Thyroid gland (tissue), 4 donors: ENCODE measurements at places on chromosomes 7 and 10. TPM values are rescaled to one million over a fixed set of nuclear protein-coding genes. Genes with fewer than 3 reads are reported as not detected.

Gene TMEM213
- total RNA-seq = not detected

DNA sequence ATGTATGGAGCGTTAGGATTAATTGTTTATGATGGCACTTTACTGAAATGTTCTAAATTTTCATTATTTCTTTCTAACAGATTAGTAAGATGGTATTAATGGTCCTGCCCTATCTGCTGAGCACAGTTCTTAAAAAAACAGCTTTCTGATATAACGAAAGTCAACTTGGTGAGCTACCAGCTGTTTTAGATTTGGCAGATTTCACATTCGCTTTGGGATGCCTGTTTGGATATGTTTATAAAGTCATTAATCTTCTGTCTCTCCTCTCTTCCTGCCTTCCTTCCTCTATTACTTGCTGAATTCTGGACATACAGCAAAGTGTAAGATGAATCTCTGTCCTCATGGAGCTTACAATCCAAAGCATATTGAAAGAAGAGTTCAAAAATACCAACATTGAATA lies 396.8 kb upstream of the LRGUK start:
- no peak overlapping the region for H3K27ac ChIP-seq
- no peak overlapping the region for H3K4me3 ChIP-seq

DNA sequence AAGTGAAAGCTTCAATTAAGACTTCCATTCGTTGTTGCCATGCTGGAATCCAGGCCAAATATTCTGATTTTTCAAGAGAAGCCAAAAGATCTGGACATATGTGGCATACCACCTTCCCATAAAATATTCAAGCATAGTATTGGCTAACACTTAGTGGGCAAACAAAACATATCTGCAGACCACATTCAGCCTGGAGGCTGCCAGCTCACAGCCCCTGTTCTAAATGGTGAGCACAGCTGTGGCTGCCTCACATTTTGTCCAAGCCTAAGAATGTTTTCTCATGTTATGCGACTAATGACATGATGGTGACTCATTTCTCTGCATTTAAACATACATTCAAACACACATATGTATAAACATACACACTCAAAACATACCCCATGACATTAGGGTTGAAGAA lies 10.6 kb upstream of the CALU start:
- no peaks in the 10 kb centered on the region for H3K36me3 ChIP-seq
- H3K4me3 ChIP-seq = no peak overlapping the region
- no peaks in the 10 kb centered on the region for H3K4me1 ChIP-seq
- no peak overlapping the region for H3K27ac ChIP-seq
- no peaks in the 10 kb centered on the region for H3K27me3 ChIP-seq

GRCh38 chr7:108415821-108416536 lies 40.3 kb downstream of the NRCAM start:
- H3K4me1 ChIP-seq = peaks cover 6% of the 10 kb centered on the region
- H3K4me3 ChIP-seq = no peak overlapping the region
- H3K36me3 ChIP-seq = no peaks in the 10 kb centered on the region
- H3K27me3 ChIP-seq = no peaks in the 10 kb centered on the region

GRCh38 chr10:118911363-118911762 lies 118.2 kb upstream of the NANOS1 start:
- H3K4me1 ChIP-seq = peaks cover 6% of the 10 kb centered on the region
- no peaks in the 10 kb centered on the region for H3K36me3 ChIP-seq
- no peak for DNase-seq
- H3K27ac ChIP-seq = no peak overlapping the region
- no peaks in the 10 kb centered on the region for H3K27me3 ChIP-seq

Gene ABCF2
- total RNA-seq = 33.3 TPM

Gene GBX1
- total RNA-seq = not detected

DNA sequence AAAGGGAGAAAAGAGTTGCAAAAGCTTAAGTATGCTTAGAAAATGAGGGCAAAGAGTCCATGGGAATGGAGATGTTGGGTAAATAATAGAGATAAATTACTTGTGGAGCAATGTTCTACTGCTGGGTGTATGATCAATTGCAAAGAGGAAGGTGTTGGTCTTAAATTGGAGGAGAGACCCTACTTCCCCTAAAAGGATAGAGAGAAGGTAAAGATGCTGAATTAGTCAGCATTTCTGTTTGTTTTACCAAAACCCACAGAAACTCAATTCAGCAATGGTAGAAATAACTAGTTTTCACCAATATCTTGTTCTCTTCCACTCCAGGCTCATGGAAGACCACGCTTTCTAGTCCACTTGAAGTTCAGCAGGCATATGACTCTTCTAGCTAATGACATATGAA lies 32.1 kb downstream of the ASB4 start:
- H3K4me3 ChIP-seq = no peak overlapping the region
- H3K4me1 ChIP-seq = no peaks in the 10 kb centered on the region
- no peaks in the 10 kb centered on the region for H3K27me3 ChIP-seq
- no peak overlapping the region for H3K27ac ChIP-seq
- DNase-seq = no peak

Gene TRIM50
- 1.5 TPM for total RNA-seq

- no peak overlapping the region for H3K4me3 ChIP-seq
- H3K27ac ChIP-seq = no peak overlapping the region
- DNase-seq = no peak
- H3K4me1 ChIP-seq = peaks cover 17% of the 10 kb centered on the region
- H3K36me3 ChIP-seq = no peaks in the 10 kb centered on the region
- no peaks in the 10 kb centered on the region for H3K27me3 ChIP-seq
Measured at GRCh38 chr10:48983648-48984351, 44.2 kb upstream of the LRRC18 start.

DNA sequence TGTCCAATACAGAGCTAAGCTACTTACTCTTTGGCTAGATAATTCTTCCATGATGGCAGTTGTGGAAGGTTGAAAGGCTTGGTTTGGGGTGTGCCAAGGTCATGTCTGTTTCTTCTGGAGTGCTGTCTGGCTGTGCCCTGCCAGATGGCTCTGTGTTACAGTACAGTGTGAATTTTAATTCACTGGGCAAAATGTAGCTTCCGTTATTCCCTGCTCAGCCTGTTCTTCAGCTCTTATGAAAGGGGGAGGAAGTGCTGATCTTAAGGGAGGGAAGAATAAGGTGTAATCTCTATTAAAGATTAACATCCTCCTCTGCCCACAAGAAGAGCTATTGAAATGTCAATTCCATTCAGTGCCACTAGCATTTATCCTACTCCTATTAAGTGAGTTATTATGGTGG lies 52.2 kb downstream of the SND1 start:
- no peak overlapping the region for H3K4me3 ChIP-seq
- no peaks in the 10 kb centered on the region for H3K4me1 ChIP-seq
- peaks cover 38% of the 10 kb centered on the region for H3K36me3 ChIP-seq

Gene GPR15LG
- not detected for total RNA-seq

DNA sequence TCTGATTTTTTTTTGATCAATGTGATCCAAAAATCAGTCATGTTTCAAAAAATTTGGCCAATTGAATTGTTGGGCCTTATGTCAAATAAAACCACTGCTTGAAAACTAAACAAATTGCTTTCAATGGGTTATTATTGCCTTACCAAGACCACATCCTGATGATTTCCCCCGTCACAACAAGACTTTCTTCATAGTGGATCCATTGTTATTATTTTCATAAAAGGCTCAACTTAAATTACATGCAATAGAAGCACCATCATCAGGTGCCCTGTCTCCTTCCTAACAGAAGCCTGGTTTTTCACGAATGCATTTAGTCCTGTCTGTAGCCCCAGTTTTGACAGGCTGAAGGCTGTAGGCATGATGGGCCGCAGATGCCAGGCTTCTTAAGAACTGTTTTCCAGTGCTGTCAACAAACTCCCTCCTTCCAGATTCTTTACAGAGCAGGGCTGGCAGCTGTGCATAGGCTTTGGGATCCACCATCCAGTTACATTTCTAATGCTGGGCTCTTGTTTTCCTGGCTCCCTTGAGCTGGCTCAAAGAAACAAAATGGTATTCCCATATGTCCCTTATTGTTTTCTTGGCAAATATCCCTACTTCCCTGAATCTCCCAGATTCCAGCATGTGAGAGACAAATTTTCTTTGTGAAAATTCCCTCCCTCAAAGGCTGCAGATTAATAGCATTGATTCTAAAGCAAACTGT lies 302.0 kb downstream of the TWIST1 start:
- no peaks in the 10 kb centered on the region for H3K27me3 ChIP-seq
- DNase-seq = no peak
- H3K36me3 ChIP-seq = no peaks in the 10 kb centered on the region

Gene BBS9
- 59.2 TPM for total RNA-seq

- H3K27ac ChIP-seq = no peak overlapping the region
- no peaks in the 10 kb centered on the region for H3K36me3 ChIP-seq
- DNase-seq = no peak
- peaks cover 11% of the 10 kb centered on the region for H3K4me1 ChIP-seq
- no peak overlapping the region for H3K4me3 ChIP-seq
Measured at GRCh38 chr10:78450807-78451485, 417.3 kb downstream of the RPS24 start.

GRCh38 chr10:97849687-97850402 lies at the start of gene GOLGA7B:
TSS of gene GOLGA7B (plus strand) at chr10:97849843. CDS start at chr10:97850304, 461 bp downstream.
- no peaks in the 10 kb centered on the region for H3K27me3 ChIP-seq
- DNase-seq = peak; percentile 61
- H3K36me3 ChIP-seq = no peaks in the 10 kb centered on the region

Gene NUPR2
- 26.3 TPM for total RNA-seq

- no peak overlapping the region for H3K4me3 ChIP-seq
- no peaks in the 10 kb centered on the region for H3K36me3 ChIP-seq
- H3K27ac ChIP-seq = no peak overlapping the region
- DNase-seq = no peak
- H3K27me3 ChIP-seq = no peaks in the 10 kb centered on the region
- no peaks in the 10 kb centered on the region for H3K4me1 ChIP-seq
Measured at GRCh38 chr7:84803979-84804378, 382.9 kb downstream of the SEMA3D start.

Gene CDK6
- total RNA-seq = 18.5 TPM

Gene SUN3
- not detected for total RNA-seq

Gene TRIL
- total RNA-seq = 9.7 TPM

DNA sequence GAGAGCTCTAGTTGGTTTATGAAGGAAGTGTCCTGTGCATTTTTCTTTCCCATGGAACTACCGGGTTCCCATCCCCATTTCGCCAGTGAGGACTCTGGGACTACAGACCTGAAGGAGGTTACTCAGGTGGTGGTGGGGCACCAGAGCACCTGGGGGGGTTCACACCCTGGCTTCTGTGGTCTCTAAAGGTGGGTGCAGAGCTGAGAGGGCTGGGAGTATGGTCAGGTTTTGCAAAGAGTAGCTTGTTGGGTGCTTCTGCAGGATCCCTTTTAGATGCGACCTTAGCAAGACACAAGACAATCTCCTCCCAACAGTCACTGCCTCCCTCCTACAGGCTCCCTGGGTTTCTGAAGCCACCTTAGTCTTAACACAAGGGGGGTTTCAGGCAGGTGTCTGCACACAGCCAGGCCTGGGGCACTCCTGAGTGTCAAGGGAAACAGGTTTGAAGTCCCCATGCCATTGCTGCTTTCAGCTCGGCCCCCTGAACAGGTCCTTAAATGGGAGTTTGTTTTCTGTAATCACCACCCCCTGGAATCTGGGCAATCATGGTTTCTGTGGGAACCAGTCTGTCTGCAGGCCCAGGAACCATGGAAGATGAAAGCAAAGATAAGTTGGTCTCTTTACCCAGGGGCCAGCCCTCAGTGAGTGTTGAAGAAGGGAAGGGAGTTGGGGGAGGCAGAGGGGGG lies 9.9 kb upstream of the CXCL12 start:
- DNase-seq = no peak
- no peak overlapping the region for H3K4me3 ChIP-seq
- H3K4me1 ChIP-seq = peaks cover 10% of the 10 kb centered on the region
- no peaks in the 10 kb centered on the region for H3K27me3 ChIP-seq
- no peak overlapping the region for H3K27ac ChIP-seq

Gene MPP7
- 27.1 TPM for total RNA-seq

- H3K27me3 ChIP-seq = no peaks in the 10 kb centered on the region
- H3K36me3 ChIP-seq = no peaks in the 10 kb centered on the region
- H3K4me3 ChIP-seq = no peak overlapping the region
- DNase-seq = no peak
- no peak overlapping the region for H3K27ac ChIP-seq
Measured at GRCh38 chr7:132869166-132869861, 212.6 kb downstream of the CHCHD3 start.

GRCh38 chr10:96505150-96506136 lies 8.3 kb downstream of the TLL2 start:
- H3K4me1 ChIP-seq = no peaks in the 10 kb centered on the region
- no peaks in the 10 kb centered on the region for H3K27me3 ChIP-seq
- DNase-seq = no peak
- H3K36me3 ChIP-seq = no peaks in the 10 kb centered on the region
- H3K27ac ChIP-seq = no peak overlapping the region
- no peak overlapping the region for H3K4me3 ChIP-seq

Gene CYP3A7
- total RNA-seq = not detected

Gene C10orf62
- 1.0 TPM for total RNA-seq

DNA sequence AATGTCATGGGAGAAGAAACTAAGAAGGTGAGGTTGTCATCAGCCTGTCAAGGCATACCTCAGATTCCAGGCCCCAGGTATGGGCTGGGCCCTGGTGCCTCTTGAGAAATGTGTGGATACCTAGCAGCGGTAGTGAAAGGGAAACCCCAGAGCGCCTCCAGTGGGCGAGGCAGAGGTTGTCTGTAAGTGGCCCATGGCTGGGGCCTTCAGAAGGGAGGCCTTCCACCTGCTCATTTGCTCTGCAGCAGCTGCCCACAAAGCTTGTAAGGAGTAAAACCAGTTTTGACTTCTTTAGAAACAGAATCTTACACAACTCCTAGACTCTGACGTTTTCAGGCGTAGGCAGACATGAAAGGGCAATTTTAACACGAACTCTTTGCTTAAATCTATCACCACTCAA lies 509.9 kb downstream of the PARD3 start:
- H3K4me1 ChIP-seq = no peaks in the 10 kb centered on the region
- H3K4me3 ChIP-seq = no peak overlapping the region
- H3K27ac ChIP-seq = no peak overlapping the region
- no peaks in the 10 kb centered on the region for H3K36me3 ChIP-seq
- H3K27me3 ChIP-seq = no peaks in the 10 kb centered on the region

- no peak overlapping the region for H3K27ac ChIP-seq
- H3K36me3 ChIP-seq = no peaks in the 10 kb centered on the region
- peaks cover 4% of the 10 kb centered on the region for H3K4me1 ChIP-seq
- no peak overlapping the region for H3K4me3 ChIP-seq
Measured at GRCh38 chr10:114544045-114544659, 113.9 kb downstream of the ABLIM1 start.

DNA sequence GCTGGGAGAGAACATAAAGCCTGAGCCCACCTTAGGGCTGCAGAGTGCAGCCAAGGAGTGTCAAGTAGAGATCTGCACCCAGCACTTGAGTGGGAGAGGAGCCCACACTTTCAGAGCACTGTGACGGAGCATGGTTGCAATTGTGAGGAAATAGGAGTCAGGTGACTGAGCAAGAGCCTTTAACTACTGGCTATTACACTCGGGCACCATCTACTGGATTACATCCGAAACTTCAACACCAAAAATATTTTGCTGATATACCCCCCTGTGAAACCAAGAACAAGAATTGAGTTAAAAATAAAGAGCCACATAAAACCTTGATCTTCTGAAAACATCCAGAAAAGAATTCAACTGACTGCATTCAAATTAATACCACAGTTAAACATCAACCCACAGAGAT lies 657.9 kb downstream of the NXPH1 start:
- H3K36me3 ChIP-seq = no peaks in the 10 kb centered on the region
- DNase-seq = no peak
- no peaks in the 10 kb centered on the region for H3K4me1 ChIP-seq
- H3K4me3 ChIP-seq = no peak overlapping the region

GRCh38 chr10:71090330-71090729 lies 122.0 kb upstream of the UNC5B start:
- no peak overlapping the region for H3K27ac ChIP-seq
- no peaks in the 10 kb centered on the region for H3K36me3 ChIP-seq
- no peak for DNase-seq
- H3K4me3 ChIP-seq = no peak overlapping the region
- H3K27me3 ChIP-seq = no peaks in the 10 kb centered on the region

Gene IFRD1
- 53.9 TPM for total RNA-seq

Gene PRSS37
- total RNA-seq = not detected

Gene TFEC
- total RNA-seq = 2.5 TPM
